ENCODE measurements at places on chromosomes 13 and 19.

GRCh38 chr19:41373993-41374392 is 2.3 kb upstream of the TMEM91 start:
- DNase-seq = peak; percentile 72

- DNase-seq = no peak
Measured at GRCh38 chr13:107234319-107235073, 666.6 kb upstream of the ARGLU1 start.

DNA sequence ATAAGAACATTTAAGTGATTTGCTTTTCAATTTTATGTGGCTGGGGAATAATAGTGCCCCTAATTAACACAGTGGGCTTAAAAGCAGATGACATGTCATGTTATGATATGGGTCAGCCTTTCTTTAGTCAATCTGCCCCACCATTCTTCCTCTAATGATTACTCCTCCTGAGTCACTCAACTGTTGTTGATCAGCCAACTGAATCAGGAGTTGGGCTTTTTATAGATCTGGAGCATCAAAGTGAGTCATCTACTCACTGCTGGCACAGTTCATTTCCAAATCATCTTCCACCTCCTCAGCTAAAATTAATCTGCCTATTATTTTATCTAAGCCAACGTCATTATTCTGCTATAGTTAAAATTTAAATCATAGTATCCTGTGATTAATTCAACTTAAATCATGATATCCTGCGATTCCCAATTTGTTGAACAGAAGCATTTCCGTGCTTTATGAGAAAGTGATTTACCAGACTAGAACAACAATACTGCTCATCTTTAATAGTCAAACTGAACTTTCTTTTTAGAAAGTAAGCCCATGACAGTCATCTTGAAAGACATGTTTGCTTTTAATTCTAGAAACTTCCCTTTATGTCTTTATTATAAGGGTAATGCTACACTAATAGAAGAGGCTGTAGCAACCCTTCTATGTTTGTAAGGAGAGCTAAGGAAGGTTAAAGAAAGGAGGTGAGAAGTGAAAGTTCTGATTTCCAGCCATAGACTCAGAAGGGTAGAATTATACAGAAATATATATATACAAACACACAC is 551.4 kb downstream of the TBC1D4 start:
- DNase-seq = no peak

GRCh38 chr13:91079176-91079575 is 268.3 kb upstream of the MIR17HG start:
- DNase-seq = no peak

- no peak for DNase-seq
Measured at GRCh38 chr19:2511991-2512390, 36.1 kb downstream of the GADD45B start.

- no peak for DNase-seq
Measured at GRCh38 chr19:29185427-29185826, 27.5 kb downstream of the UQCRFS1 start.

DNA sequence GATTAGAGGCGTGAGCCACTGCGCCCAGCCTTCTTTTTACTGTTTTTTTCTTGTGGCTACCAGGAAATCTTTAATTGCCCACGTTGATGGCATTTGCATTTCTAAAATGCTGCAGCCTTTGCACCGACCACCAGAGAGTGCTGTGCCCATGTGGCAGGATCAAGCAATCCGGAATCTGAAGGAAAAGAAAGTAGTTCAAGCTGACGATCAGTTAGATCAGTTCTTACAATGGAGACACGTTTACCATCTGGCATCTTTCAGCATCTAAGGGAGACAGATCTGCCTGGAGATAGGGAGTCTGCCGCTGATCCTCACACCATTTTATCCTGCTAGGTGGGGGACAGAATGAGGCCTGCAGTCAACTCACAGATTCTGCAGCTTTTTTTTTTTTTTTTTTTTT is 19.9 kb downstream of the TINCR start:
- DNase-seq = no peak
